ENCODE measurements at places on chromosomes 11 and 22. TPM values are rescaled to one million over a fixed set of nuclear protein-coding genes. Genes with fewer than 3 reads are reported as not detected.

OR8B8 gene
- total RNA-seq = not detected

OR2AG1 gene
- total RNA-seq = not detected

TNNT3 gene
- 410 TPM for total RNA-seq

GAS2L1 gene
- 8.9 TPM for total RNA-seq

ARHGAP20 gene
- 4.0 TPM for total RNA-seq

C11orf86 gene
- total RNA-seq = not detected

SSTR3 gene
- total RNA-seq = 0.35 TPM

CCND1 gene
- 233 TPM for total RNA-seq

ADAMTS15 gene
- 98.2 TPM for total RNA-seq

DDTL gene
- 2.5 TPM for total RNA-seq

ALDH3B1 gene
- total RNA-seq = 4.4 TPM

CRYBB3 gene
- not detected for total RNA-seq

SLC37A2 gene
- 5.3 TPM for total RNA-seq

CALCA gene
- 6.1 TPM for total RNA-seq

MS4A1 gene
- total RNA-seq = 1.3 TPM

RELT gene
- 6.9 TPM for total RNA-seq

DCPS gene
- total RNA-seq = 9.7 TPM

B3GAT1 gene
- total RNA-seq = 1.6 TPM

PTPRCAP gene
- total RNA-seq = 2.5 TPM

FAM111B gene
- total RNA-seq = 5.8 TPM

XKR3 gene
- not detected for total RNA-seq

ATG2A gene
- 31.4 TPM for total RNA-seq

KCNE3 gene
- total RNA-seq = 18.6 TPM

UQCR10 gene
- total RNA-seq = 119 TPM

KRTAP5-2 gene
- not detected for total RNA-seq

SGSM1 gene
- 3.4 TPM for total RNA-seq

GNAZ gene
- 4.9 TPM for total RNA-seq

DNAJB13 gene
- total RNA-seq = 1.3 TPM

LINC01488 gene
- total RNA-seq = not detected

RIMBP3C gene
- total RNA-seq = 0.82 TPM

GDPD4 gene
- not detected for total RNA-seq

OR5B2 gene
- not detected for total RNA-seq

CST6 gene
- not detected for total RNA-seq

CENPM gene
- 14.2 TPM for total RNA-seq

Measured in metanephros (tissue), 2 donors.